Lung microvascular endothelial cell (primary cell): ENCODE measurements at places on chromosomes 16 and 17. TPM values are rescaled to one million over a fixed set of nuclear protein-coding genes. Genes with fewer than 3 reads are reported as not detected.

Gene KCTD19
- total RNA-seq, result not detected in 2 replicates

Gene HNF1B
- total RNA-seq, result not detected in 2 replicates

Gene DHRS7B
- 10.2 and 14.9 TPM in 2 replicates for total RNA-seq

DNA sequence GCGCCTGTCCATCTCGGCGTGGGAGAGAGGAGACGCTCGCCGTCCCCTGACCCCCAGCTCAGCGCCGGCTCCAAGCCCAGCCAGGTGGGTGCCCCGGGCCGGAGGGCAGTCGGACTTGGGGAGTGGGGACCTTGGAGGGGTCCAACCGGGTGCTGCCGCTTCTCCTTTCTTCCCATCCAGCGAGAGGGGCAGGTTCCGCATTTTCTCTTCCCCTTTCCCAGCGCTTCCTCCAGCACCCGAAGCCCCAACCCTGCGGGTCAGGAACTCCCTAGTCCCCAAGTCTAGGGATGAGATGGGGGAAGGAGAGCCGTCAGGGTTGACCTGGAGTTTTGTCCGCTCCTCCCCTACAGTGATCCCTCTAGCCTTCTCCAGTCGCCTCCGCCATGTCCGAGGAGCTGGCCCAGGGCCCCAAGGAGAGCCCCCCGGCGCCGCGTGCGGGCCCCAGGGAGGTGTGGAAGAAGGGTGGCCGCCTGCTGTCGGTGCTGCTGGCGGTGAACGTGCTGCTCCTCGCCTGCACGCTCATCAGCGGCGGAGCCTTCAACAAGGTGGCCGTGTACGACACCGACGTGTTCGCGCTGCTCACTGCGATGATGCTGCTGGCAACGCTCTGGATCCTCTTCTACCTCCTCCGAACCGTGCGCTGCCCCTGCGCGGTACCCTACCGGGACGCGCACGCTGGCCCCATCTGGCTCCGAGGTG lies at the start of gene OTOP2:
Gene OTOP2 (plus strand): TSS at position 24 of the 699 bp plus-strand sequence. CDS start 360 bp downstream, at position 384.
- no peak for DNase-seq

GRCh38 chr16:51343411-51343810 lies 192.3 kb upstream of the SALL1 start:
- DNase-seq, result no peak

DNA sequence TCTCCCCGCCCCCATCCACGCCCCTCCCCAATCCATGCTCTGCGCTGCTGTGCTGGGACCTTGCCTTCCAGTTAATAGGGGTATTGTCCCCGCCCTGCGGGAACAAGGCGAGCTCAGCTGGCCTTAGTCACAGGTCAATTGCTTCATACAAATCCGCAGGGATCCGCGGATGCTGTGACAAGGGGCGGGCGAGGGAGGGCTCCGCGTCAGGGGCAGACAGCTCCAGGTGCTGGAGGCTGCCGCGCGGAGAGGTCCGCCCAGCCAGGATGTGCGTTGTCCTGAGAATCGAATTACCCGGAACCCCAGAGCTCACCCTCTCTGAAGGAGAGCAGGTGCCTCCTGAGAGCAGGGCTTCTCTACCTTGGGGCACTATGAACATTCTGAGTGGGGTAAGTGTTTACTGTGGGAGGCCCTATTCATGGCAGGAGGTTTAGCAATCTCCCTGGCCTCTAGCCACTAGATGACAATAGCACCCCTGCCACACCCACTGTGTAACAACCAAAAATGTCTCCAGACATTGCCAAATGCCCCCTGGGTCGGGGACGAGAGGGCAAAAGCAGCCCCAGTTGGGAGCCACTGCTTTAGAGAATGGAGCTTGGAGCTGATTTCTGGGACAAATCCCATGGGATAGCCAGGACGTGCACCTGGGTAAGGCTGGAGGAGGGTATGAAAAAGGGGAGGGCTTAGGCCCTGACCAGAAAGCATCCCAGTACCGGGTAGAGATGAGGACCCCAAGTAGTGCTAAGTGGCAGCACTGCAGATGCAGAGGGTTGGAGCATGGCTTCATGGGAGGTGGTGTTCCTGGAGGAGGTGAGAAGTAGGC lies 138.2 kb downstream of the CYLD start:
- no peak for DNase-seq

GRCh38 chr16:77250400-77250799 lies 51.2 kb downstream of the SYCE1L start:
- DNase-seq, result no peak

DNA sequence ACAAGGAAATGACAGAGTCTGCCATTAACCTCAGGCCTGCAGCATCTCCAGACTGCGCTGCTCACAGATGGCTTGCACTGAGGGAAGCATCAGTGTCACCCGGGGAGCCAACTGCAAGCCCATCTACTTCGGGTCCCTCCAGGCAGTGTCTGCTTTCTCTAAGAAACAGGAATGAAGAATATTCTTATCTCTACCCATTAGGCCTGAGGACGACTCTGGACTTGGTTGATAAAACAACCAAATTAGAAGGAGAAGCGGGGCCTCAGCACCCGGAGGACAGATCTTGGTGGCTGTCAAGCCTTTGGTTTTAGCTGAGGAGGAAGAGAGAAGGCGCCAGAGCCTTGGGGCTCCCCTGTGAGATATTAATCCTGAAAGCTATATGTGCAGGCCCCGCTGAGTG lies 19.5 kb upstream of the MGAT5B start:
- DNase-seq, result no peak

GRCh38 chr17:79706931-79707850 lies 23.6 kb upstream of the ENPP7 start:
- no peak for DNase-seq

DNA sequence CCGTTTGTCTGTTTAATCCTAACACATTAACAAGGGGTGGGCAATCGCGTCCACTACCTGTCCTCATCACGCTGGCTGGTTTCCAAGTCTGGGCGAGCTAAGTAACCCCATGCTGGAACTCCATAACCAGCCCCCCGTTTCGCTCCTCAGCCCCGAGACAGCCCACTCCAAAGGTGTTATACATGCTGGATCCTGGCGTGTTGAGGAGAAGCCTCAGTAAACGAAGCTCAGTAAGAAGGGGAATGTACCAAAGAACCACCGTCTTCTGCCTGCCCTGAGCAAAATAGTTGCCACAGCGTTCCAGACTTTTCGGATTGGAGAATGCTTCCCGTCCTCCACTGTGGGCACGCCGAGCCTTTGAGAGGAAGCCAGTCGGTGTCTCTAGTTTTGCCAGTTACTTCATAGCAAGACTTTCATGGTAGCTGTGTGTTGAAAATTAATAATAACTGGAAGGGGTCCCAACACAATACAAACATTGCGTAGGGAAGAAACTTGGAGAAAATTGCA lies 16.1 kb upstream of the C17orf78 start:
- no peak for DNase-seq

DNA sequence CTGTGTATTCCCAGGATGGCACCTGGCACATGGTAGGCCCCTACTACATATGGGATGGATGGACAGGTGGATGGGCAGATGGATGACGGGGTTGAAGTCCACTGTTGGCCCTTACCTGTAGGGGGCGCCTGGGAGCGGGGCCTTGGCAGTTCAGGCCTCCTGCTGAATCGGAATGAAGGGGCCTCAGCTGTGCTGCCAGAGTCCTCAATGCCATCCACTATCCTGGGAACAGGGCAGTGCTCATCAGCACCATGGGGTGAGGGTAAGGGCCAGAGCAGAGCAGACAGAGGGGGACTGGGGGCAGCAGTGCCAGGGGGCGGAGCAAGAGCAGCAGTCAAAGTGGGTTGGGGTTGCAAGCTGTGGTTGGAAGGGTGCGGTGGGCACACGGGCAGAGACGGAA lies 8.3 kb upstream of the RAB5C start:
- peak; percentile 21 for DNase-seq

GRCh38 chr17:35368081-35368830 lies 5.2 kb downstream of the SLFN11 start:
- peak; percentile 28 for DNase-seq
